ENCODE measurements at places on chromosomes 5 and 9. TPM values are rescaled to one million over a fixed set of nuclear protein-coding genes. Genes with fewer than 3 reads are reported as not detected.

ZNF454 gene
- total RNA-seq: 11.4 TPM

- no peak for DNase-seq
Measured at GRCh38 chr9:6076851-6077250, 61.4 kb upstream of the RANBP6 start.

ADAMTS16 gene
- total RNA-seq: 3.4 TPM

- DNase-seq: no peak
Measured at GRCh38 chr5:179806250-179807048, at the start of gene MGAT4B. MGAT4B (minus strand) TSS chr5:179806866; CDS start chr5:179806583, 283 bp downstream.

DNA sequence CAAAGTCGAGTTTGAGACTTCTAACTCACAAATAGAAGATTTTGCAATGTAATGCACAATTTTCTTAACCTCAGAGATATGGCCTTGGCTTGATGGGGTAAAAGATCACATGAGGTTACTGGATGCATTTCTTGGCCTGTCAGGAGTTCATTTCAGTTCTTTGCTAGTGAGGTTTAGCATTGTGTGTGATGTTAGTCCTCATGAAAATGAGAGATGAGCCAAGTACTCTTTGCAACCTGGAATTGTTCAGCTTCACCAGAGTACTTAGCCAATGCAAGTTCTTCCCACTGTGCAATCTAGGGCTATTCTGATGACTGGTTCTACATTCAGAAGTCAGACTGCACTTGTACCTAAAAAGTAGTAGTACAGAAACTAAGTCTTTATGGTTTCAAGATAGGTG is 24.9 kb downstream of the GNAQ start:
- DNase-seq: no peak

SPINK7 gene
- total RNA-seq: not detected

DNA sequence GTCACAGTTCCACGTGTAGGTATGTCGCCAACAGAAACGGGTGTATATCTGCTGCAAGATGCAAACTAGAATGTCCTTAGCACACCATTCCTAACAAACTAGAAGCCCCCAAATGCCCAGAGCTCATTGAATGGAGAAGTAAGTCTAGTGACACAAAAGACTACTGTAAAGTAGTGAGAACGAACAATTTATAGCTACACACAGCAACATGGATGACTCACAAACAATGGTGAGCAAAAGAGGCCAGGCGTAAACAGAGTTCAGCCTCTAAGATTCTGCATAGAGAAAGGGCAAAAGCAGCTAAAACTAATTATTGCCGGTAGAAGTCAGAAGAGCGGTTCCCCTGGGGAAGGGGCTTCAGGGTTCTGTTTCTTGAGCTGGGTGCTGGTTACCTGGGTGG is 74.7 kb downstream of the AMBP start:
- no peak for DNase-seq

GGTA1 gene
- 9.0 TPM for total RNA-seq

CBY3 gene
- not detected for total RNA-seq

PCSK1 gene
- total RNA-seq: 80.2 TPM

HACD4 gene
- 1.8 TPM for total RNA-seq

DNA sequence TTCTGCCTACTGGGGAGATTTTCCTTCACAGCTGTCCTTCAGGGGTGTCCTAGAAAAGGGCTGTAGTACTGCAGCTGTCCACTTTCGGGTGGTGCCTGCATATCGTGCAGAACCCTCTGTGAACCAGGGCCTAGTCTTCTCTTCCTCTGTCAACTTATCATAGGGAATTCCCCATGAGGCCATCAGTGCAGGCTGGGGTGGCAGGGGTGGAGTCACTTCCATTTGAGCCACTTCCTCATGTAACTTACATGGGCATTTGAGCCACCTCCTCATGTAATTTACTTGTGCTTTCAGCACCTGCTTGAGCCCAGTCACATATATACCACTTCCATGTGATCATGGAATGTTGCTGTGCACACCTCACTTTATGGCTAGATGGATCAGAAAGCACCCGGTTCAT is 742.0 kb upstream of the RGMB start:
- no peak for DNase-seq

GRCh38 chr5:149603210-149603609 is 21.9 kb downstream of the ARHGEF37 start:
- DNase-seq: no peak

- DNase-seq: no peak
Measured at GRCh38 chr5:100644185-100644584, 109.0 kb downstream of the FAM174A start.

- DNase-seq: no peak
Measured at GRCh38 chr9:129422032-129422842, 198.7 kb downstream of the C9orf50 start.

- no peak for DNase-seq
Measured at GRCh38 chr5:82684165-82684564, 393.0 kb downstream of the TMEM167A start.

DNA sequence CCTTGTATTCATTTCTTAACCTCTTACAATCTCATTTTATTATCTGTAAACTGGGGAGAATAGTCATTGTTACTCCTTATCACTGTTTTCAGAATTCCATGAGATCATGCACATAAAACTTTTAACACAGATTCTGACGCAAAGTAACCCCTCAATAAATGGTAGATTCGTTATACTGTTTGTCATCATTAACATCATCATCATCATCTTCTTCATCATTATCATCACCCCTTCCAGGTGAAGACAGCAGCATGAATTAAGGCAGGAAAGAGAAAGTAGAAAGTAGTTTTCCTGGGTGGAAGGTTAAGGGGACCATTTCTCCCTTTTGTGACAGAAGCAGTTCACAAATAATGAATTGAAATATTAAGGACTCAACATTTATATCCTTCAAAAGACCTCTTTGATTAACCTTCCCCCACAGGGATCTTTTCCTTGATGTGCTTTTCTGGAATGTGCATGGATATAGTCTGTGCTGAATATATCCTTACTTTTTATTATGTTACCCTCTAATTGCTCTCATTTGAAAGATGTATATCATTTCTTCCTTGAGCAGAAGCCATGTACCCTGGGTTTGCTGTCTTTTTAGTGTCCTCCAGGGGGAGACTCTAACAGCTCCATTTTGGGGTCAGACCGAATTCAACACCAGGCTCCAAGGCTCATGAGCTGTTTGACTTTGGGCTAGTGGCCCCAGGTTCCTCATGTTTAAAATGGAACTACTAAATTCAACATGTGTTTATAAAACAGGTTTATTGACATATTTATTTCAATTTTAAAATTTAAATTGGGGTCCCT is 1029.9 kb upstream of the WWC1 start:
- no peak for DNase-seq

- DNase-seq: no peak
Measured at GRCh38 chr5:20556115-20556763, 568.2 kb upstream of the CDH18 start.

DNA sequence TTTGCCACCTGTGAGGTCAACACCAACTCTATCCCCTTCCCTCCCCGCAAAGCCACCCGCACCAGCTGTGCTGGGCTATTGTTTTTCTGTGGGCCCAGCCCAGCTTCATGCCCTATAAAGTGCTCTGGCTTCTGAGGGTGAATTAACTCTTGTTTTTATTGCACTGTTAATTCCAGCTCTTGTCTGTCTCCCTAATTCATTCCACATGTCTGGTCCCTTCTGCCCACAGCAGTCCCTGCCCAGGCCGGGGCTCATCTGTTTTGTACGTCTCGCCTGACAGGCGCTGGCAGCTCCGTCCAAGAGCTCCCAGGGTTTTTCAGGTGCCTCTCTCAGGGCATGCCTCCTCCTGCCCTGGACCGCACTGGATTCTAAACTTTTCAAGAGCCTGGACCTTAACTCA is 118.9 kb downstream of the PDZD2 start:
- DNase-seq: no peak

GRCh38 chr5:127820910-127821553 is 117.8 kb downstream of the CCDC192 start:
- no peak for DNase-seq

SMIM33 gene
- not detected for total RNA-seq

SPINK6 gene
- total RNA-seq: not detected

- no peak for DNase-seq
Measured at GRCh38 chr5:92380069-92380770, 997.1 kb upstream of the ARRDC3 start.

CTXN3 gene
- total RNA-seq: 15.2 TPM

GRCh38 chr9:129236441-129237145 is 58.5 kb upstream of the IER5L start:
- no peak for DNase-seq

OR2S2 gene
- 0.59 TPM for total RNA-seq

TICAM2 gene
- total RNA-seq: 6.5 TPM

- no peak for DNase-seq
Measured at GRCh38 chr5:106019261-106019660, 1651.5 kb downstream of the EFNA5 start.

TENT4A gene
- 23.6 TPM for total RNA-seq

GRCh38 chr5:16735101-16736060 is 118.6 kb upstream of the RETREG1 start:
- no peak for DNase-seq

DNA sequence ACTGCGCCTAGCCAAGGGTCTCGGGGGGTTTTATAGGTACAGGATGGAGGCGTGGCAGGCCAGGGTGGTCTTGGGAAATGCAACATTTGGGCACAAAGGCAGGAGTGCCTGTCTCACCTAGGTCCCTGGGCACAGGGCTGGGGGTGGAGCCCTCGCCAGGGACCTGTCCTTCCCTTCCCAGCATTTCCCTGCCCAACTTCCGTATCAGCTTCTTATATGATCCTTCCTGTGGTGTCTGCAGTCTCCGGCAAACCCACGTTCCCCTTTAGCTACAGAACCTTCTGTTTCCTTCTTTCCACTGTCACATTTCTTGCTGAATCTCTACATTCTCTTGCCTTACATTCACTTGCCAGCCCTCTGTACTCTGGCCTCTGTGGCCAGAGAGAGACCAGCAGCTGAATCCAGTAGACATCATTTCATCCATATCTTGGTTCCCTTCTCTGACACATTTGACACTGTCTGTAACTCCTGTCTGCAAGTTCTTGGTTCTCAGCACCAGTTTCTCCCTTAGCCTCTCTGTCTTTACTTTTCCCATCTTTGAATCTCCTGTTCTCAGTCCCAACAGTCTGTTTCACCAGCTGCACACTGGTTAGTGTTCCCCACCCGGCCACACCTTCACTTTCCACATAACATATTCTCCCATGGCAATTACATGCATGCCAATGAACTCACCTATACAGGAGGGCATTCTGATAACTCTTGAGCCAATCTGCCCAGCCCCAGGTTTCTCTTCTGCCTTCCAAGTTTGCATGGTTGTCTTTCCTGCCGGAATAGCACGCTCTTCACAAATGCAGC is 134.7 kb upstream of the ZNF608 start:
- no peak for DNase-seq

DNA sequence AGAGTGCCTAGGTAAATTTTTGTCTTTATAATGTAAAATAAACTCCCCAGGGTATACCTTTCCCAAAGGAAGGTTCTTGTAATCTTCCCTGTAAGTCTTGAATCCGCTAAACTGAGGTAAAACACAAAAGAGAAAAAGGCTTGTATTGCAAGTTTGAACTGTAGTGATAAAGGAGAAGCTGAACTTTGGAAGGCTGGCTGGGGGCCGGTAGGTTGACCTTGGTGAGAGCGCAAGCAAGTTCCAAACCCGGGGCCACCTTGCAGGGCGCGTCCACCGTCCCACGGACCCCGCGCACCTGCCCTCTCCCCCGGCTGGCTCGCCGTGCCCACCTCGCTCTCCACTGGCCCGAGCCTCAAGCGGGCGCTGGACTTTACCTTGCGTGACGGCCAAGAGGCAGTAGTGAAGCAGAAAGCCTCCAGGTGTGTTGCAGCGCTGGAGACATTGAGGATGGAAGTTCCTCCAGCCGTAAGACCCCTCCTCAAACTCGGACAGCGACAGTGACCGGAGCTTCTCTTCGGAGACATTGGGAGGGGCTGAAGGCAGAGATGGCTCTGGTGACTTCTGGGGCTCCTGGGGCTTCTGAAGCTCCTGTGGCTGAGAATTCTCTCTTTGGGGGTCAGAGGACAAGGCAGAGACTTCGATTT is 428 bp downstream of the SLCO4C1 start:
- DNase-seq: no peak

OTP gene
- not detected for total RNA-seq

GBGT1 gene
- 10.2 TPM for total RNA-seq

DNA sequence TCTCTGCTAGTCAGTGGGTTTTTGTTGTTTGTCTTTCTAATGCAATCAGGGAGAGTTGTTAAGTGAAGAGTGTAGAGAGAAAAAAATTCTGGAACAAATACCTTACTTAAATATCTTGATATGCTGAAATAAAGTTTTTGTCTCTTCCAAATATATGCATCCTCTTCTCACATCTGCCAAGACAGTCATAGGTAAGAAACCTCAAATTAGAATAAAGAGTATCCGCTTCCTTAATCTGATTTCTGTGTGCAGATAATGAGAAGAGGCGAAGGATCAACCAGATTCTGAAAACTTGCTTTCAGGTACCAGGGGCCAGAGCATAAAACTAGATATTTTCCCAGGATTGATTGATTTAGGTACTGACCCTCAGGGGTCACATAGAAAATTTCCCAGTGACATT is 11.3 kb upstream of the IL6ST start:
- DNase-seq: no peak

All from dorsolateral prefrontal cortex (tissue), 122 donors.